ENCODE measurements at places on chromosomes 6 and 20.

DNA sequence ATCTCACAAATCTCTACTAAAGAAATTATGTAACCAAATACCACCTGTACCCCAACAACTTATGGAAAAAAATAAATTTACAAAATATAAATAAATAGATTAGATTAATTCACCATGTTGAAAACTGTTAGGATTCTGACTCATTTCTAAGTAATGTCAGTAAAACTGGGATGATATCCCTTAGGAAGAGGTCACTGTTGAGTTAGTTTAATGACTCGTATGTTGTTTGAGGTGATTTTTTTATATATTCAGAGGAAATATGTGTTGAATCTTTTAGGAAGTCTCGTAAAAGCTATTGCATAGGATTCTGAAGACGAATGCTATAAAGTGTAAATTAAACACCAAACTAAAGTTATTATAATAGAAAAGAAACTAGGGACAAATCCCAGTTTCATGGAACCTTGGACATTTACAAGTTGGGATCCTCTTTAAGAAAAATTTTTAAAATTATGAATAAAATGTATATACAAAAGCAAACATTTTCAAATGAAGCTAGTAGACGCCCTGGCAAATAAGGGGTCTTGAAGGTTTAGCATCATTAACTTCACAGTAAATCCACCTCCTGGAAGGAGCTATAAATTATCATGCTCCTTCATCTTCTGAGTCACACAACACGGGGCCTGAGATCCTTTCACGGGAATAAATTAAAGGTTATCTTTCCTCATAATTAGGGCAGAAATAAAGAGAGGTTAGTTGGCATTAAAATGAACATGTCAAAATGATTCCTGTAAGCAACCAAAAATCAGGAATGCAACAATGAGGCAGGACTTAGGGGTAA, 37.0 kb upstream of the POU3F2 start:
- DNase-seq, result no peak

DNA sequence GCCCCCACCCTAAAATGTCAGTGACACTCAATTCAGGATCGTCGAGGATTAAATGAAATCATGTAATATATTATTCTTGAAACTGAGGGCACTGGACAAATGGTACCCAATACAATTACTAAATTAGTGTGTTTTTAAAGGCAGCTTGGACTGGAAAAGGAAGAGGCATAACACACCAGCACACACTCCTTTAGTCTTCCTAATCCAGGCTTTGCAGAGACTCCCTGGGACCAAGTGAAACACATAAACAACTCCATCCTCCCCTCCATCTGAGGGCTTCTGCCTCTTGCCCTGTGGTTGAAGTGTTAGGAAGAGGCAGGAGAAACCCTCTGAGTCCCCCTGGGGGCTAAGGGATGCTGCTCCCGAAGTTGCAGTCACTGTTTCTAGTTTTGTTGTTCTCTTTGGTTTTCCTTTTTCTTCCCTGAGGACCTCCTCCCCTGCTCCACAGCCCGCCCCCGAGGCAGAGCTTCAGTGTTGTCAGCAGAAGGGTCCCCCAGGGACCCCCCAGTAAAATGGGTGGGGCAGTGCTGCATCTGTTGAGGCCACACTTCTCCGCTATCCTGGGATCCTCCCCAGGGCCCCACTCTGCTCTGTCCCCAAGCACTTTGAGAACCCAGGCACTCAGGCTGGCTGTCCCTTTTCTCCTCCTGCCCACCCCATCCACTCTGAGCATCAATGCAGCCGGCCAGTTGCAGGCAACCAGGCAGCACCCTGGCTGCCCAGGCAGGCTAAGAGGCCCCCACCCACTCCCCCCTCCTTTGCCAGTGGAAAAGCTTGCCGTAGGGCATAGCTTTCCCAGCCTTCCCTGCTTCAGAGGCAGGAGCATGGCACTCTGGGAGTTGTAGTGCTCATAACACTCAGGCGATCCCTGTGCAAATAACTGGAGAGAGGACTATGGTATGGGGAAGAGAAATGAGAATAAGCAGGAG, 5.9 kb downstream of the TMEM63B start:
- no peak for DNase-seq

DNA sequence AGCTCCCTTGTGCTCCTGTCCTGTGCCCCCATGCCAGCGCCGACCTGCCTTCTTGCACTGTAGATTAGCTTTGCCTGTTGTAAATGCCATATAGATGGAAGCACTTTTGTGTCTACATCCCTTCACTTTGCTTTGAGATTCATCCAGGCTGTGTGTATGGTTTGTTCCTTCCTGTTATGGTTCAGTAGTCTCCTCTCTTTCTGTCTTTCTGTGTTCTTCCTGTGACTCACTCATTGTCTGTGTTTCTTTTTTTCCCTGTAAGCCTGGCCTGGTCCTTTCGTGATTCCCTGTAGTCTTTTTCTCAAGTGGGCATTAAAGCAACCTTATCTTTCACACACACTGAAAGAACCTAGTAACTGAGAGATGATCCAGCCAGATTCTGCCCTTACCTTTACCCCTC, 66.6 kb downstream of the JARID2 start:
- no peak for DNase-seq

DNA sequence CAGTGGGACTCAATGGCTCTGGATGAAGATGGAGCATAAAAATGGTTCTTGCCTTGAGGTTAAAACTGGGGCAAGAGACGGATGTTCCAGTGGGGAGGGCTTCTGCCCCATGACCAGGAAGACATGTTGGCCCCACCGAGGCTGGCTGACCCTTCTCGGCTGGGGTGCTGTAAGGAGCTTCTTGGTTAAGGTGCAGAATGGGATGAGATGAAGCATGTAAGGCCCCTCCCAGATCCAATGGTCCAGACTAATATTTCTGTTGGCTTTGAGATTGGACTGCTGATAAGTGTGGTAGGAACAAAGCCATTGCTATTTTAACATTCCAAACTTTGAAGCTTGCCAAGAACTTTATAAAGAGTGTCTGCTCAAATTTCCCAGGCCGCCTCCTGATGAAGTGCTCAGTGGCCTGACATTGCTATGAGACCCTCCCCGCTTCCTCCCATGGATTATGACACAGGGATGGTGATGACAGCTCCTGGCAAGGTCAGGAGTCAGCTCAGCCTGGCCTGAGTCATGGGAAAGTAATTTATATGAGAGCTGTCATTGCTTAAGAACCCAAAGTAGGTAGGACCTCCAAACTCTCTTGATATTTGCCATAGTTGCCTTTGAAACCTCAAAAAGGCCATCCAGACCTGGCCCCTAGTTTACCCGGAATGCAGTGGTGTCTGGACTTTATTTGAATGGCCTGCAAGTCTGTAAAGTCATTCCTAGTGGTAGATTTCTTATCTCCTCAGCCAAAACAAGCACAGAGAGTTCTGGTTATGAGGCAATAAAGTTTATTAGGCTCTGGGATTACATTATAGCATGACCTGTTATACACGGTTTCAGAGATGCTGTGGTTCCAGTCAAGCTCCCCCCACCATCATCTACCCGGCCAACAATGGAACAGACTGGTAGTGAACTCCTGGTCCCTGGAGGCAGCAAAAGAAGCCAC, 55.2 kb downstream of the TGM2 start:
- DNase-seq, result no peak

- no peak for DNase-seq
Observed at GRCh38 chr6:132491303-132491702, 21.6 kb downstream of the STX7 start.

GRCh38 chr20:59451641-59452040, 151.2 kb downstream of the EDN3 start:
- DNase-seq, result no peak

- DNase-seq, result no peak
Observed at GRCh38 chr20:7856756-7857155, 83.5 kb downstream of the HAO1 start.

- no peak for DNase-seq
Observed at GRCh38 chr20:5691918-5692618, 58.1 kb upstream of the SHLD1 start.

DNA sequence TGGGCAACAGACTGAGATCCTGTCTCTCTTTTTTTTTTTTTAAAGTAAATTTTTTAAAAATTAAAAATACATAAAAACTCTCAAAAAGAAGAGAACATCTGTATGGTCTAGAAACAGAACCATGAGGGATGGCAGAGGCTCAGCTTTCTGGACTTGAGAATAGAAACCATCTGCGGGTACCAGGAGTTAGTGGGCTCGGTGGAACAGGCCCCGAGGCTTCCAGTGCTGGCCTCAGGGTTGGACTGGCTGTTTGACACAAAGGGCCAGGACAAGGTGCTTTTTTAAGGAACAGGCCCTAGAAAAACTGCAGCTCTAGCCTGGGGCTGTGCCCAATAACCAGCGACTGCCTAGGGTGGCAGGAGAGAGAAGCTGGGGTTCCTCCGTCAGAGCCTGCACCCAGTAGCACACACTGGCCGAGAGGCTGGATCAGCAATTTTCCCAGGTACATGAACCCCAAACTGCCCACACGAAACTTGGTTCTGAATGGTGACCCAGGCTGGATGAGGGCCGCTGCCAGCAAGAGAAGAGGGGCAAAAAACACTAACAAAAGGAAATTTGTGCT, 131.0 kb upstream of the OLIG3 start:
- no peak for DNase-seq

DNA sequence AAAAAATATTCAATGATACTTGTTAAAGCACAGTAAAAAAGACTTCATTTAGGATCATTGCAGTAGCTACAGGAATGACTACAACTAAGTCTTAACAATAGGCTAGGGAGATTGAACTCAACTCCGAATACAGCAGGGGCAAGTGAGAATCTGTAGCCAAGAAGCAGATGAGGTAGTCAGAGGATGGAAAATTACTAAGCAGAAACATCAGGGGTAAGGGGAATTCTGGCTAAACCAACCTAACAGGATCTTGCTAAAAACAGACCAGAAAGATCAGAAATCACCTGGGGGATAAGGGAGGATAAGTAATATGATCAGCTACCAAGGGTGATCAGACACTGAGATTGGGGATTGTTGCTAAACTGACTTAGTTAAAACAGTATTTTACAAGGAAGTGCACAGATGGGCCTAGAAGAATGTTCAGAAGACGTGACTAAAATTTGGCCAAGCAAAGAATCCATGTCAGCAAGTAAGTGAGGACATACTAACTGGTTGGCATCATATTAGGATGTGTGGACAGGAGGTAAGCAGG, 217.5 kb downstream of the TENT5A start:
- DNase-seq, result no peak

DNA sequence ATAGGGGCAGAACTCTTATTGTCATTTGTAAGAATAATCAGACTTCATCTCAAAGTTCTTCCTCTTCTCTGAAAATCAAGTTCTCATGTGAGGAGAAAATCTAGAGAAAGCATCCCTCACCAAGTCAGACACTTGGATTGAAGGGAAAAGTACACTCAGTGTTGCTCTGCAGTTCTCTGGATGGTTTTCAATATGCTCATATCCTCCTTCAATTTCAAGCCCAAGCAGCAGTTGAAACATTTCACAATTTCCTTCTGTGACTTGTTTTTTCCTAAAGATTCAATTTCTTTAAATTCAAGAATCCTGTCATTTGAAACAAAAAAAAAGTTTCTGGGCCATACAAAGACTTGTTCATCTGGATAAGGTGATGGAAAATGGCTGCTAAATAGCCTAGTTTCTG, 140.2 kb upstream of the AHI1 start:
- no peak for DNase-seq

DNA sequence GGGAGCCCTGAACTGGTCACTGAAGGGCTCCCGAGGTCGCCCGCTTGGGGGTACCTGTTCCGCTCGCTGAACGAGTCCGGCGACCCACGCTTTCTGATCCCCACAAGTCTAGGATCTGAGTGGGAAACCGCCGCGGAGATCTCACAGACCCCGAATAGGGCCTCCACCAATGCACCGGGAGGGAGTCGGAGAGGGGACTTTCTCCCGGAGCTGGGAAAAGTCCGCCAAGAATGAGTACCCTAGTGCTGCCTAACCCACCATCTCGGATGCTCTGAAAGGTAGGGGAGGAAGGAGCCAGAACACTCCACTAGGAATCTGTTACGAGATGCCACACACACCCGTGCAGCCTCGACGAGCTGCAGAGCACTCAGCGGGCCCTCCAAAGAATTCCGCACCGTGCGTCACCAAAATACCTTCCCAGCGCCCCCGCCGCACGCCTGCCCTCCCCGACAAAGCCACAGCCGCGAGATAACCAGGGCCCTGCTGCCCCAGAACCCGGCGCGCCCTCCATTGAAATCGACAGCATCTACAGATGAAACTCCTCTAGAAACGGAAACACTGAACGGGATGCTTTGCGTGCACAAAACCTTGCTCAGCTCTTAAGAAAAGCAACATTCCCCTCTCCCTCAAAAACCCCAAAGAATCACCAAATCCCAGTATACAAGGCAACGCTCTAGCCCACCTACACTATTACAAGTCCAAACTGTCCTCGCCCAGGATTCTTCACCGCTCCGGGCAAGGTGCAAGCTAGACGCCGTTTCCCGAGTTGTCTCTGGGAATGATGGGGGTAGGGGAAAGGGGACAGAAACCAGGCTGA, 686 bp downstream of the COL12A1 start:
- no peak for DNase-seq

DNA sequence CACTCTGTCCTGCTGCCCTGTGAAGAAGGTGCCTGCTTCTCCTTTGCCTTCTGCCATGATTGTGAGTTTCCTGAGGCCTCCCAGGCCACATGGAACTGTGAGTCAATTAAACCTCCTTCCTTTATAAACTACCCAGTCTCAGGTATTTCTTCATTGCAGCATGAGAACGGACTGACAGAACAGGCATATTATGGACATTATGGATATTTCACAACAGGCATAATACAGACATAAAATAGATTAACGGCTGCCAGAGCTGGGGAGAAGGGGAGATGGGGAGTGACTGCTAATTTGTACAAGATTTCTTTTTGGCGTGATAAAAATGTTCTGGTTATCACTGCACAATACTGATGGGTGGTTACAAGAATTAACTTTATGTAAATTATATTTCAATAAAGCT, 29.4 kb downstream of the TRPC4AP start:
- DNase-seq, result no peak

GRCh38 chr6:117142995-117143394, 122.4 kb upstream of the VGLL2 start:
- no peak for DNase-seq

GRCh38 chr6:116665464-116665863, 3.1 kb downstream of the ZUP1 start:
- DNase-seq, result no peak

GRCh38 chr6:156306531-156306930, 470.6 kb upstream of the ARID1B start:
- DNase-seq, result no peak

DNA sequence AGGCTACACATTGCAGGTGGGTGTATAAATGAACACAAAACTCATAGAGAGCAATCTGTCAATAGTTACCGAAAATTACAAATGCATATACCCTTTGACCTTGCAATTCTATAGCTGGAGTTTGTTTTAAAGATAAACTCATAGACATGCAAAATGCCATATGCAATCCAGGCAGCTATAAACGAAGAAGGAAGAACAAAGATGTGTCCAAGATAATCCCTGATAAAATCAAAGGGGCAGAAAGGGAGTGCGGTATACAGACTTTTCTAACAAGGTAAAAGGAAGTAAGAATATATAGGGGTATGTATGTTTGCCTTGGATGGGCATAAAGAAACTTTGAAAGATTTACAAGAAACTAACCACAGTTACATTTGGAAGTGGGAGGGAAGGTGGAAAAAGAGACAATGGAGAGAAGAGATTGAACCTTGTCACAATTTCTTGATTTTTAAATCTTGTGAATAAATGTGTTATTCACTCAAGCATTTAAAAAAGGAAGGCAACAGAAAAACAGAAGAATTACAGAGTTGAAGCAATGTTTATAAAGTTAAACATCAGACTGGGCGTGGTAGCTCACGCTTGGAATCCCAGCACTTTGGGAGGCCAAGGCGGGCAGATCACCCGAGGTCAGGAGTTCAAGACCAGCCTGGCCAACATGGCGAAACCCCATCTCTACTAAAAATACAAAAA, 29.9 kb downstream of the FAM8A1 start:
- no peak for DNase-seq

GRCh38 chr6:43740961-43741764, 28.8 kb upstream of the VEGFA start:
- DNase-seq, result no peak

GRCh38 chr6:46293641-46294316, 123.0 kb upstream of the ENPP5 start:
- DNase-seq, result no peak

Measured in activated T-cell treated with anti-CD3 and anti-CD28 coated beads, Interleukin-2, amount 50 U/mL, for 48 hours (primary cell).